Activated CD8-positive, alpha-beta memory T cell treated with anti-CD3 and anti-CD28 coated beads for 1 hour (primary cell): ENCODE measurements at places on chromosomes 5 and 9.

DNA sequence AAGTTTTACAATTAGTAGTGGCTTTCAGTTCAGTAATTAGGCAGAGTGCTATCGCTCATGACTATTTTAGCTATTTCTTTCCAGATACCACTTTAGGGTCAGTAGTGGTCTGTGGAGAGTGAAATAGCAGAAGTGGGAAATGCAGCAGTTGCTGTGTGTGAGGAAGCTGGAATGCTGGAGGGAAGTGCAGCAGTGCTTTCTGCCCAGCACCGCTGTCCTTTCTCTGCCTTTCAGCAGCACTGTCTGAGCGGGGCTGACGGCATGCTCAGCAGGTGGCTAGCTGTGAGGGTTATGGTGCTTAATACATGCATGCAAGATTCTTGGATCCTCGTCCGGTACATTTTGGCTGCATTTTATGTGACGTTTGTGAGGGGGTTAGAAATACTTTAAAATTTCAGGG, 213.9 kb downstream of the PBX3 start:
- DNase-seq = no peak

- DNase-seq = no peak
Measured at GRCh38 chr5:117434254-117434653, 859.6 kb upstream of the SEMA6A start.

DNA sequence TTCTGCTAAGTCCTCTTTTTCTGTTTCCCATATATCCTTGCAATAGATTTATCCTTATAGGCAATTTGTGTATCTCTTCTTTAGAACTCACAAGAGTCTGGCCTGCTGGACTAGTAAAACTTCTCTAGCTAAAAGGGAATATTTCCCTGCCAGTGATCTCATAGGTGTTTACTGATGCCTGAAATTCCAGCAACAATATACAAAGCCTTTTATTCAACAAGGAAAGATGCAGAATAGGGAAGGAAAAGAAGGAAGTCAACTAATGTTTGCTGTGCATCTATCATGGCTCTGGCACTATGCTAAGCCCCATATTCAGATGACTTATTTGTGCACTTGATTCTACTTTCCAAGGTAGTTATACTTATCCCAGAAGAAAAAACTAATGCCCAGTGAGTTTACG, 160.0 kb upstream of the DMRTA1 start:
- DNase-seq = no peak

- no peak for DNase-seq
Measured at GRCh38 chr9:91549177-91549576, 125.5 kb upstream of the NFIL3 start.

- DNase-seq = no peak
Measured at GRCh38 chr5:113169720-113170119, 193.1 kb downstream of the DCP2 start.

DNA sequence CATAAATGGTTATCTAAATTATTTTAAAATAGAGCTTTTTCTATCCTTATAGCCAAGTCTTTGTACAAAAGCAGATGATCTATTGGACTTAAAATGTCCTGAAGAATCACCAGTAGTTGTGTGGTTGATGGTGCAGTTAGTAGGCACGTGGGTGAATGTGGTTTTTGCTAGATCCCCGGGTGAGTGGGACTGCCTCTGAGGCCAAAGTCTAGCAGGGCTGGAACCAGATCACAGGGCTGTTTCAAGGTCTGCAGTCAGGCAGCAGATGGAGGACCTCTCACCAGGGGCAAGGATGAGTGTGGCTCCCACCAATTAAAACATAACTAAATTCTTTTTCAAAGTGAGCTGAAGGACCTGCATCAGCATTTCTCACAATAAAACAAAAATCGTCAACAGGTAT, 604.7 kb upstream of the FTMT start:
- DNase-seq = no peak

GRCh38 chr5:149938279-149938678, 6.3 kb downstream of the PDE6A start:
- no peak for DNase-seq

- DNase-seq = no peak
Measured at GRCh38 chr9:127803507-127804352, 1.0 kb downstream of the FPGS start.

DNA sequence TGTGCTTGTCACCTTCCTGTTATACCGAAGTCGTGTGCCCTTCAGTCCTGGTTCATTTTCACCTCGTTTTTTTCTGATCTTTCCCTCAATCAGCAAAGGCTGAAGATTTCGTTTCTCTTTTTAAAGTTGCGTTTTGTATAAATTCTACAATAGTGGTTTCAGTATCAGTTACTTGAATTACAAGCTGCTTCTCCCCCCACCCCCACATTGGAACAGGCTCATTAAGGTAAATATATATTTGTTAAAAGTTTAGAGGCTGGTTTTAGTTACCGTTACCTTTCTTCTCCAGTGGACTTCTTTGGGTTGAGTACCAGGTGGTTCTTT, 881 bp downstream of the SUB1 start:
- no peak for DNase-seq

GRCh38 chr5:31477516-31477915, 54.4 kb downstream of the DROSHA start:
- no peak for DNase-seq

DNA sequence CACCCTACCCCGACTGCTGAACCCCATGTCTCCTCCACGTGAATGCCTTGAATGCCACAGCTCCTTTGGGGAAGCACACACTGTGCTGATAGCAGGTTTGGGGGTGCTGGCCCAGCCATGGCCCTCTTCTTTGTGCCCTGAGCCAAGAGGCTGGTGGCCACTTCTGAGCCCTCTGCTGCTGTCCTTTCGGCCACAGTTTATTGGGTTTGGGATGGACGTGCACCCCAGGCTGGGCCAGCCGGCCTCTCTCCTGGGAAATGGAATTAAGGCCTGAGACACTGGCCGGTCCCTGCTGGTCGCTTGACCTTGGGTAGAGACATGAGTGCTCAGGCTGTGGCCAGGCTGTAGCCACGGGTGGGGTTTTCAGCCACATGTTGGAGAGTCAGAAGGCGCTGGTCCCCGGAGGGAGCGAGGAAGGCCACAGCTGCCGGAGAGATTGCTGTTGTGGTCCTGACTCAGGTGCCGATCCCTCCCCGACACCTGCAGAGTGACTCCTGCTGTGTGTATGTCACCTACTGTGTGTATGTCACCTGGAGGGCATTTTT, 26.6 kb downstream of the FAM163B start:
- no peak for DNase-seq

DNA sequence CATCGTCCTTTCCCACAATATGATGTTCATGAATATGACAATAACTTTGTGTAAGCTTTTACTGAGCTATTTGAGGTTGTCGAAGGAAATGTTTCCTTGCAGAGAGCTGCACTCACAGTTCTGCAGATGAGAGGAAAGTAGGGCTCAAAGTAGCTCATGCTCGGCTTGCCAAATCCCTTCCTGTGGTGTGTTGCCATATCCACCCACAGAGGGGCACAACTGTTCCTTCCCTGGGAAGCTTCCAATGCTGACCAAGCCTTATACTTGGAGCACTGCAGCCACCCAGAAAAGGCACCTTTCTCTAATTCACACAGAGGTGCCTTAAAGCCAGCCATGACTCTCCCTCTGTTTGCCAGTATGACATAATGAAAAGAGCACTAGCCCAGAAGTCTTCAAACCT, 390.3 kb downstream of the CAAP1 start:
- no peak for DNase-seq

DNA sequence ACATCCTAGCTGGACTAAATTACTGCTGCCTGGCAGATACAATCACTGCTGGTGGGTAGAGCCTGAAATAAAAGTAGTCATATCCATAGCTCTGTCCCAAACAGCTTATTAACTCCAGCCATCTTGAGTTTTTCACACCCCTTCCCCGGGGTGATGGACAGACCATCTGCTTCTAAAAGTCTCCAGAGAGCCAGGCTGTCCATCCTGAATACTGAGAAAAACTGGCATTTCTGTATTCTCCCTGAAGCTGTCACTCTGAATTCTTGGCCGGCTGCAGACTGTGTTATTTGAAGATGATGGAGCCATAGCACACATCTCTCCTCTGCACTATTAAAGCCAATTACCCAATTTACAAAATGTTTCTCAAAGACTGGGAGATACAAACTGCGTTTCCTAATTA, 118.6 kb downstream of the GABBR2 start:
- DNase-seq = no peak

DNA sequence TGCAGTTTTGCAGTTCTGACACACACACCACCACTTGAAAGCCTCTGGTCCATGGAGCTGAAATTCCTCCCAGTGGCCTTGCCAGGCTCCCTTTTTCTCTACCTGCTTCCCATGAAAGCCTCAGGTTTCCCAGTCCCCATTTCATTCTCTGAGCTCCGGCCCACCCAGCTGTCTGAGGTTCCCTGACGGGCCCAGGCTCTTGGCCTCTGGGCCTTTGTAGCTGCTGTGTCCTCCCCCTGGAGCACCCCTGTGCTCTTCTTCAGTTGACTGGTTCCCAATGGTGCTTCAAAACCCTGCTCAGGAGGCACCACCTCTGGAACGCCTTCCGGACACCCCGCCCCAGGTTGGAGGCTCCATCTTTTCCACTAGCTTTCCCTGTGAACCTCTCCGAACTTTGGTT, 155.9 kb upstream of the SHB start:
- no peak for DNase-seq

DNA sequence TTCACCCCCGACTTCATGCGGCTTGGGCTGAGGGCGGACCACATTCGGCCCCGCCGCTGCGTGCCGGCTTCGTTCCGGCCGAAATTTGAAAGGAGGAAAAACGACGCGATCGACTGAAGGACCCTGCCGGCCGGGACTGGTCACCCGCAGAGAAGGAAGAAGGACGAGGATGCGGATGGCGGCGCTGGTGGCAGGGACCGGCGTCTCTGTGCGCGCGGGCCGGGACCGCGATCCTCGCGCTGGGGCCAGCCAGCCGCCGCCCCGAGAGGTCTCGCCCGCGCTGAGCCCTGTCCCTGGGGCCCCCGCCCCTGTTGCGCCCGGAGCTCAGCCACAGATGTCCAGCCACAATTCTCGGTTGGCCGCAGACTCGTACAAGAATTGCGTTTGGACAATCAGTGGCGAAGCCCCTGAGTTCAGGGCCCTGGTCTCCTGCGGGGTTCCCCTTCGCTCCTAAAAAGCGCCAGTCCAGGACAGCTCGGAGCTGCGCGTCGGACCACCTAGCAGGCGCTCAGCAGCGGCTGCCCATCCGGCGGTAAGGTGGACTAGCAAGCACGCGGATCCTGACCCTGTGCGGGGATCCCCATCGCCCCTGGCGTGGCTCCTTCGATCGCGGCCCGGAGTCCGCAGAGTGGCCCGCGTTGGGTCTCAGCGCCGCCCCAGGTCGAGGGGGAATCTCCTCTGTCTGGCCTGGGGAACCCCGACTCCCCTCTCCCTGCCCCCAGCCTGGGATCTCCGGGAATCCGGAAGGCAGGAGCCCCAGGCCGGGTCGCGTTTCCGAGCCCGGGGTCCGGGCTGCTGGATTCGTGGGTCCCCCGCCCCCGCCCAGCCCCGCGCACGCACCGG, 21.3 kb downstream of the URM1 start:
- DNase-seq = no peak

DNA sequence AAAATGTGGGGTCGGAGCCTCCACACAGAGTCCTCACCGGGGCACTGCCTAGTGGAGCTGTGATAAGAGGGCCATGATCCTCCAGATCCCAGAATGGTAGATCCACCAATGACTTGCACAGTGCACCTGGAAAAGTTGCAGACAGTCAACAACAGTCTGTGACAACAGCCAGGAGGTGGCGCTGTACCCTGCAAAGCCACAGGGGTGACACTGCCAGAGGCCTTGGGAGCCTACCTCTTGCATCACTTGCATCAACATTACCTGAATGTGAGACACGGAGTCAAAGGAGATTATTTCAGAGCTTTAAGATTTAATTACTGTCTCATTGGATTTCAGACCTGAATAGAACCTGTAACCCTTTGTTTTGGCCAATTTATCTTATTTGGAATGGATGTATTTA, 614.1 kb upstream of the CDH9 start:
- DNase-seq = no peak

- peak; percentile 43 for DNase-seq
Measured at GRCh38 chr5:75049456-75050351, 2.7 kb downstream of the GCNT4 start.

DNA sequence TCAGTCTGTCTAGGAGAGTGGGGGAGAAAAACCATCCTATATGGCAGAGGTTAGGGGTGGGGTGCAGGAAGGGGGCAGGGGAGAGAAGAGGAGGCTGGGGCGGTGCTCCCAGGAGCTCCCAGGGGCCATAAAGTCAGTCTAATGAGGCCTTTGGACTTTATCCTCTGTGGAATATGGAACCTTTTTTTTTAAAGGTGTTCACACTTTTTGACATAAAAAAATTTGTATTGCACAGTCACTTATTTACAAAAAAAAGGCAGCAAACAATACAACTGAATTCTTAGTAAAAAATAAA, 51.9 kb upstream of the SYNPO start:
- DNase-seq = no peak

DNA sequence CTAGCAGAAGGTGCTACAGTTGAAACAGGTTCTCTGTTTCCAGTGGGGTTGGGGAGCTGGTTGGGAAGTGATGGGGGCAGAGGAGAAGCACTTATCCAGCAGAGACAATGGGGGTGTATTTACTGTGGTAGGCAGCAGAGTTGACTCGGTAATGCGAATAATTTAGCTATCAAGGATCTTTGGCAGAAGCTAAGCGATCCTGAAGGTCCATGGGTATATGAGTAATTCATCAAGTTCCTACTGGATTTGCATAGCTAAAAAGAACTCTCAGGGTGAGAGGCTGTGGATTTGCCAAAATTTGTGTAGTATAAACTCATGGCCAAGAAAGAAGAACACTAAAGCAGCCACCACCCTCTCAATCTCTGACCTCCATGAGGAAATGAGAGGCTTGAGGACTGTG, 61.2 kb upstream of the EGFLAM start:
- no peak for DNase-seq

GRCh38 chr9:104903609-104904008, 24.3 kb downstream of the ABCA1 start:
- DNase-seq = no peak

DNA sequence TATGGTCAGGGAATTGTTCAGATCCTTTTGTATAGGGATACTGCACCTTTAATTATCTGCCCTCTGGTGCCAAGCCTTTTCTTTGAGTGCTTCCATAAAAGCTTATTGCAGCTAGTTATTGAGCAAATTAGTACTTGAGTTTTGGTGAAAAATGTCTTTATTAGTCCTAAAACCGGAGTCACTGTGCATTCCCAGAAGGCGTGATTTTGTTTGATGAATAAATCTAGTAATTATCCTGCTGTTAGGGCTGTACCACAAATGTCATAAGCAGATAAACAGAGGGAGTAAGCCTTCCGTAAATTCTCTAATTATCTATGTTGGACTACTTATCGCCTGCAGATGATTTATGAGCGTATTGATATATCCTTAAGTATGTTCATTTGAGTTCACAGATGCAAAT, 620.7 kb upstream of the ARRDC3 start:
- no peak for DNase-seq

DNA sequence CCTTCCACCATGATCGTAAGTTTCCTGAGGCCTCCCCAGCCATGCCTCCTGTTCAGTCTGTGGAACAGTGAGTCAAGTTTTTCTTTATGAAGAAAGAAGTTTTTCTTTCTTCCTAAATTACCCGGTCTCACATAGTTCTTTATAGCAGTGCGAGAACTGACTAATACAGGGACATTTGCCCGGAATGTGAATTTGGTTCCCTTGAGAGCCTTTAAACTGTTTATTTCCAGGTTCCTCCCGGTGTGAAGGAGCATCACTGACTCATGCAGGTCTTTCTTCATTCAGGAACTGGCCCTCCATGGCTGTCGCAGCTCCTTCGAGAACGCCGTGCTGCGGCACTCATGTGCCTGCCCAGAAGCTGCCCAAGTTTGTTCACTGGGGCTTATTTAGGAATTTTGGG, 87.7 kb downstream of the PTCH1 start:
- DNase-seq = no peak
